Hepatocyte (in vitro differentiated cells): ENCODE measurements at places on chromosomes 2 and 18. TPM values are rescaled to one million over a fixed set of nuclear protein-coding genes. Genes with fewer than 3 reads are reported as not detected.
A peak's percentile ranks its signal among the peaks of the same experiment; 100 is the strongest.

GKN2 gene
- not detected in 2 replicates for total RNA-seq

DNA sequence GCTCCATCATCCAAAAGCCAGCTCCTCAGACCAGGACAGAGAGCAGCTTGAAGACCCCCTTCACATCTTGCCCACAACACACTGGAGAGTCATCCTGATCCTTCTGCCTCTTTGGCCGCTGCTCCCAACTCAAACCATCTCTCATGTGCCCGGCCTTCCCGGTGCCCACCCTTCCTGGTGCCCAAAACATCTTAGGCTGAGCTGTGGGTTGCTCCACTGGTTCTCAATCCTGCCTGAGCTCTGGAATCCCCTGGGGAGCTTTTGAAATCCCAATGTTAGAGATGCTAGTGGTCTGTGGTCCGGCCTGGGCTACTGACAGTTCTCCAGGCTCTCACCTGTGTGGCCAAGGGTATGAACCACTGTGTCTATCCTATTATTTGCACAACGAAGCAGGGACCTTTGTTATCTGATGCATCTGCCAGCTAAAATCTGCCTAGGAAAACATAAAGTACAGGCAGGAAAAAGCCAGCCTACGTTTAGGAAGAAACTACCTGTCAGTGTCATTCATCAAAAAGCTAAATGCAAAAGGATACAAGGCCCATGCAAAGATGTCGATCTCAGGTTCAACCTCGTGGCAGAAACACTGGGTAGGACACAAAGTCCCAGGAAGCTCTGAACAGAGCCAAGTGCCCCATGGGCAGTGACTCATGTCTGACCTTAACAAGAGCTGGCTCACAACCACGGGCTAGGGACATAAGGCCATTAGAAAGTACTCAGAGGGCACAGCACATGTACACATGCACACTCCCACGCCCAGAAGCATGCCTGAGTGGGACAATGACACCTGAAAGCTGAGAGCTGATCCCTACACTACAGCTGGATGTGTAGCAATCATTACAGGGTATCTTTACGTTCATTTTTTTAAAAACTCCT lies 30.8 kb downstream of the TBC1D8 start:
- DNase-seq = peak; percentile 83

ABCG5 gene
- 3.8 and 5.4 TPM in 2 replicates for total RNA-seq

DCTN1 gene
- total RNA-seq = 72.3 and 84.3 TPM in 2 replicates

POTEI gene
- 1.9 and 2.9 TPM in 2 replicates for total RNA-seq

DNA sequence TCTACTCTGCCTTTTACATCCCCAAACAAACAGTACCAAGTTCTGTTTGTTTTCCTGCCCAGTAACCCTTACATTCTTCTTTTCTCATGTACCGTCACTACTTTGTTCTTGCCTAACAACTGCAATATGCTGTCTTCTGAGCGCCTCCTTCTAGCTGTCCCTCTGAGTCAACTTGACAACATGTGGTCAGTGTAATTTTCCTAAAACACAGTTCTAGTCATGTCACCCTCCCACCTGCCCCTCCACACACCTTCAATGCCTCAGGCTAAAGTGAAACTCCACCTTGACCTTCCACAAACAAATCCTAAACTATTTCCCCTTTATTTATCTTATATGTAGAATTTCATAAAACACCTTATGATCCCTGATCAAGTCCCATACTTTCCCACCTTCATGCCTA lies 124.6 kb upstream of the CD302 start:
- no peak for DNase-seq

GRCh38 chr2:37721201-37721560 lies 49.7 kb upstream of the CDC42EP3 start:
- no peak for DNase-seq

SP140 gene
- total RNA-seq = 0.08 and 0.53 TPM in 2 replicates

OSR1 gene
- total RNA-seq = 16.1 and 19.8 TPM in 2 replicates

SIX2 gene
- 0.32 and 0.53 TPM in 2 replicates for total RNA-seq

DNA sequence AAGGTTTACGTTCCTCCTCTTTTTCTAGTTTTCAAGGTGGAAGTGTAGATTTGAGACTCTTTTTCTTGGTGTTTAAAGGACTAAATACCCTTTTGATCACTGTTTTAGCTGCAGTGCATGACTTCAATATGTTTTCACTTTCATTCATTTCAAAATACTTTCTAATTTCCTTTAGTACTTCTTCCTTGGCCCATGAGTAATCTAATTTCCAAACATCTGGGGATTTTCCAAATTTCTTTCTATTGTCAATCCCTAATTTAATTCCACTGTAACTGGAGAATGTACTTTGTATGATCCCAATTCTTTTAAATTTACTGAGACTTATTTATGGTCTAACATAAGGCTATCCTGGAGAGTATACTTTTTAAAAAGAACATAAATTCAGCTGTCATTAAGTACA lies 3.8 kb upstream of the RHBDD1 start:
- DNase-seq = no peak

GRCh38 chr2:72131916-72132841 lies 15.5 kb downstream of the CYP26B1 start:
- no peak for DNase-seq

DNA sequence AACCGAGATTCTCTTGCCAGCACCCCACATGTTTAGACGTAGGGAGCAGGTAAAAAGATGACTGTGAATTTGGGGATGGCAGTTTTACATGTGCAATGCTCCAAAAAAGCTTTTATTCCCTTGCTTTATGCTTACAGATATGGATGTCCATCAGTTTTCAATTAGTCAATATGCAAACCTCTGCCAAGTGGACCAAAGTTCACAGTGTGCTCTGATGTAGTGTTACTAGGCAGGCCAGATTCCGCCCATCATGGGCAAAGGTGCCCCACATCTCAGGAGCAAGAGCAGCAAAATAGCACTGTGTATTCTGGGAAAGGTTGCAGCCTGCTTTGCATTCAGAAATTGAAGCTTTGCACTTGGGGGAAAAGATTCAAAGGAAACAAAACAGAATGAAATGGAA lies 329.7 kb upstream of the ZEB2 start:
- peak; percentile 29 for DNase-seq

MAPRE2 gene
- 27.6 and 28.2 TPM in 2 replicates for total RNA-seq

- no peak for DNase-seq
Measured at GRCh38 chr2:8281950-8282857, 399.7 kb upstream of the ID2 start.

ORC2 gene
- 15.2 and 18.1 TPM in 2 replicates for total RNA-seq

GRCh38 chr18:32349728-32350395 lies 120.8 kb downstream of the GAREM1 start:
- peak; percentile 91 for DNase-seq

LINC00305 gene
- 0.30 and 0.32 TPM in 2 replicates for total RNA-seq

ARHGAP15 gene
- total RNA-seq = 0.17 and 1.0 TPM in 2 replicates

DNA sequence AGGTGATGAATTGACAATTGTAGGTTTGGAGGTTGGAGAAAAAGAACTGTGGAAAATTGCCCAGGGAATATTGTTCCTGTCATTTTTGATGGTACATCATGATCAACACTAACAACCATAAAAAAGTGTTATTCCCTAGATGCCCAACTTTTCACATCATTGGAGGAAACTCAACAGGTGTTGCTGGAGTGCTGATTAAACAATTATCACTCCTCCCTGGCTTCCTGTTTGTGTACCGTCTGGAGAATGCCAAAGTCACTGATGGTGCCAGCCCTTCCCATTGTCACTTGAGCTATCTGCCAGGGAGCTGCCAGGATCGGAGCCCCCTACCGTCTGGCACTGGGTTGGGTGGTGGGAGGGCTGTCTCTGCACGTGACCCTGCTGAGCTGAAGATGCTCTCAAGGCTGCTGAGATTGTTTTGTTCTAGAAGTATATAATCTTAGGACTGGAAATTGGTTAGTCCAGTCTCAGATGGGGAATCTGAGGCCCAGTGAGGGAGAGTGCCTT lies 156.9 kb downstream of the PRKCE start:
- no peak for DNase-seq

PAX3 gene
- not detected in 2 replicates for total RNA-seq

SAG gene
- total RNA-seq = 0.47 TPM in 1 of 2 replicates, not detected in the other

DNA sequence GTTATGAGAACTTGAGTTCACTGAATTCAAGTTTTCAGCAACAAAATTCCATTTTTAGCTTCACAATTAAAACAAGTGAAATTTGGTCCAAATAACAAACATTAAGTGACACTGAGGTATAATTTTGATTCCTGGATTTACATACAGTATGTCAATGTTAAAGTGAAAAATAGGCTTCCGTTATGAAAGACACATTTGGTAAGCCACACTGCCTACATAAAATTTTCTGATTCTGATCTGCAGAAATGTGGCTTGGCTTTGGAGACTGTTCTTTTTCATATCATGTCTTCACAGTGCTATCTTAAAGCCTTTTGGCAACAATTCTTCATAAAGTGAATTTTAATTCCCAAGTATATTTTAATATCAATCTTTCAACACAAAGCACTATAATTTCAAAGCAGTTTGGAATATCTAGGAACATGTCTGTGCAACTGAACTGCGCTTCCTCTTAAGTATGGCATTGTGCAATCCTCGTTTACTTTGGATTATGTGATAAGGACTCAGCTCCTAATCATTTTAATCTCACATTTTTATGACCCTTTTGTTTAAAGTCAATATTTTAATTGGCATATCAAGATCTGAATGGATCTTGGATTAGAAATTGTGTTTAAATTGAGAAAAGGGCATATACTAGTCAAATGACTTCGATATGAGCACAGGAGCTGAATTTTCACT lies 60.0 kb downstream of the RBMS1 start:
- DNase-seq = peak; percentile 23

- DNase-seq = no peak
Measured at GRCh38 chr2:104939570-104940217, 85.8 kb downstream of the POU3F3 start.

- DNase-seq = no peak
Measured at GRCh38 chr2:84319581-84319980, 139.5 kb downstream of the SUCLG1 start.

- no peak for DNase-seq
Measured at GRCh38 chr18:3452750-3453539, 3.0 kb downstream of the TGIF1 start.

GRCh38 chr2:113278742-113279139 lies at the start of gene PAX8:
PAX8 (minus strand) TSS chr2:113278921; CDS start chr2:113278394, 527 bp downstream.
- no peak for DNase-seq

GRCh38 chr18:63255435-63255834 lies 64.1 kb downstream of the BCL2 start:
- DNase-seq = no peak

DNA sequence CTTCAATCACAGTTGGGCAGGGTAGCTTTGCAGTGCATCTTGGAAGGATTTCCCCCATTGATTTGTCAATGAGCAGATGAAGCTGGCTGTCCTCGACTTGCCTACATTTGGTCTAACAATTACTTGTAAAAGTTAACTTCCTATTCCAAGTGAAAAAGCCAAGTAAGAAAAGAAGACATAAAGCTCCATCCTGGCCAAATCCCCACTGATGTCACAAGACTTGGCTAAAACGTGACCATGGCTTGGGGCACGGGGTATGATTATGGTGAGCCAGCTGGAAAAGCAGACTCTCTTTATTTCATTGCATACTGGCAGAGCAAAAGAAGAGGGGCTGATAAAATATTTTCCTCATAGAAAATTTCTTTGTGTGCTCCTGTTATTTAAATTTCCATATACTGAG lies 25.4 kb upstream of the PID1 start:
- no peak for DNase-seq

DNA sequence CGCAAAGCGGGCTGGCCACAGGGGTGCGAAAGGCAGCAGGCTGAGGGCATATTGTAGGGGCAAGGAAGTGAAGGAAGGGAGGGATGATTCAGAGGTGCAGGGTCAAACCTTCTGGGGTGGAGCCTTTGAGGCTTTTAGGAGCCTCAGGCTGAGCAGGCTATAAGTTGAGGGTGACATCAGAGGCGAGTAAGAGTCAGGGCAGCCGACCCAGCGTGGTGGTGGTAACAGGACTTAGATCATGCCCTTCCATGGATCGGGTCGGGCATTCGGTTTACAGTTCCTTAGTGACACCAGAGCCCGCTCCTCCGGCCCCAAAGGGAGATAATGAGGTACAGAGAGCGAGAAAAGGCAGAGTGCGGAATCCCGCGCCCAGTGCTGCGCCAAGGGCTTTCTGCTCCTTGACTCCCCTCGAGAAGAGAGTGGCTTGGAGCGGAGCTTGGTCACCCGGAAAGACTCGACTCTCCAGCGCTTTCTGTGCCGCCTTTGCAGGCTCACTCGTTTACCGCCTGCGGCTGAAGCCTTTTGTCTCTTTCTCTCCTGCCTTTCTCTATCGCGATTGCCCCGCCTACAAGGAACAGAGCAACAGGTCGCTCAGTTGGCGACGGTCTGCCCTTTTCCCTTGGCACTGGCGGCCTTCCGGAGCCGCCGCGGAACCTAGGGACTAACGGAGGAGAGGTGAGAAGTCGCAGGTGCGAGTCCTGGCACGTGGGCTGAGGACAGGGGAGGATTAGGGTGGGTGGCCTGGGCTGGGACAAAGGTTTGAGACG lies 720 bp downstream of the LBX2 start:
- no peak for DNase-seq

GRCh38 chr2:72293620-72294019 lies 146.0 kb upstream of the CYP26B1 start:
- DNase-seq = no peak

AOX1 gene
- 7.4 and 7.7 TPM in 2 replicates for total RNA-seq

GRCh38 chr2:12884713-12885282 lies 168.1 kb downstream of the TRIB2 start:
- DNase-seq = no peak

GRCh38 chr2:186737732-186738508 lies 44.1 kb downstream of the FAM171B start:
- no peak for DNase-seq

GRCh38 chr2:29110916-29111535 lies 4.2 kb upstream of the CLIP4 start:
- DNase-seq = peak; percentile 23

NETO1 gene
- not detected in 2 replicates for total RNA-seq

PCARE gene
- 0.04 and 2.2 TPM in 2 replicates for total RNA-seq

DNA sequence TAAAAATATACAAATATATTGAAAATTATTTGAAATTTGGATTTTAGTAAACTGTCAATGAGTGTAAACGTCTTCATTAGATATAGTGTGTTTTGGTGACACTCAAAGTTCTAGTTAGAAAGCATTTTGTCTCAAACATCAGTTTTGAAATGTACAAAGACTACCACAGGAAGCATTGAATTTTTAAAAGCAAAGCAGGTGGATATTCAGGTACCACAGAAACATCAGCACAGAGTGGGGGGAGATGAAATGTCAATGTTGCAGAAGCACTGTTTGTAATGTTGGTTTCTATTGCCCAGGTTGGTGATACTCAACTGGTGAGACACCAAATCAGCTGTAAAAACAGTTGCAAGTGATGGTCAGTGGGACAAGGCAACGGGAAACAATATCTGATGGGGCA lies 136.5 kb upstream of the ITGA4 start:
- no peak for DNase-seq

DNA sequence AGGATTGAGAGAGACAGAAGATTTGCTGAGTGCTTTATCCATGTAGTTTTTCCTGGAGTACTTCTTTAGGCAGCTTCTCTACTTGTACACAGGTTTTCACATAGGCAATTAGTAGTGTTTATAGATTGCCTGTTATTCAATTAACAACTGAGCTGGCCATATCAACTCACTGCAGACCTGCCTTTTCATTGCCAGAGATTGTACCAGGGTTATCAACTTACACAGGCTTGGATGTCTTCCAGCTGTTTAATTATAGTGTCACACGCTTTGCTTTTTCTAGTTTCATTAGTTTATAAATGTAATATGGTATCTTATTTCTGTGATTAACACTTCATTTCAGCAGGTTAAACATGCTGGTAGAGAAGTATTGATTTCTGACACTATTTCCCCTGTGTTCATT lies 125.9 kb downstream of the GPD2 start:
- no peak for DNase-seq

GRCh38 chr2:195477248-195477995 lies 179.6 kb upstream of the SLC39A10 start:
- DNase-seq = no peak
